Stimulated activated CD4-positive, alpha-beta T cell treated with anti-CD3 and anti-CD28 coated beads, Interleukin-12 subunit alpha, Interleukin-12 subunit beta, amount 100 ng/mL, for 4 hours (primary cell): ENCODE measurements at places on chromosomes 4 and X.

DNA sequence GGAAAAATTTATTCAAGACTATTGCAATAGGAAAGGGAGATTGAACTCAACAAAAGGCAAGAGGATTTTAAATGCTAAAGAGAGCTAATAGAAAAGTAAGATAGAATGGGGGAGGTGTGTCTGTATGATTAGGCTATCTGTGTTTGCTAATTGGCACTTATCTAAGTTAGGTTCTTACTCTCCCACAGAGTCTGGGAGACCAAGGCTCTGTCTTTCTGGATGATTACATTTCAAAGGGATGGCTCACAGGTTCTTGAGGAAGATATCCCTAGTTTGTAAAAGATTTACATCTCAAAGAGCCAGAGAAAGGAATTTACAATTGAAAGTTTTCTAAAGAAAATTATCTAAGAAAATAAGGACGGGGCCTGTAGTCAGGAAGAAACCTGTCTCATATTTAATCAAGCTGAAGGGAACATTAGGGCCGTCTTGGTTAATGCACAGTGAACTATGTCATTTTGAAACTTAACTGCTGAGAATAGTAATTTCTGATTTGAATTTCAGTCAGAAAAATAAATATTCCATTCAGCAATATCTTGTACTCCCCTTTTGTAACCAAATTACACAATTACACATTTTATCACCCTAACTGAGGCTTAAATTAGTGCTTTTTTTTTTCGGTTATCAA is 75.8 kb downstream of the MAGEB10 start:
- DNase-seq: no peak

- DNase-seq: no peak
Observed at GRCh38 chrX:40383360-40383759, 197.4 kb upstream of the ATP6AP2 start.

DNA sequence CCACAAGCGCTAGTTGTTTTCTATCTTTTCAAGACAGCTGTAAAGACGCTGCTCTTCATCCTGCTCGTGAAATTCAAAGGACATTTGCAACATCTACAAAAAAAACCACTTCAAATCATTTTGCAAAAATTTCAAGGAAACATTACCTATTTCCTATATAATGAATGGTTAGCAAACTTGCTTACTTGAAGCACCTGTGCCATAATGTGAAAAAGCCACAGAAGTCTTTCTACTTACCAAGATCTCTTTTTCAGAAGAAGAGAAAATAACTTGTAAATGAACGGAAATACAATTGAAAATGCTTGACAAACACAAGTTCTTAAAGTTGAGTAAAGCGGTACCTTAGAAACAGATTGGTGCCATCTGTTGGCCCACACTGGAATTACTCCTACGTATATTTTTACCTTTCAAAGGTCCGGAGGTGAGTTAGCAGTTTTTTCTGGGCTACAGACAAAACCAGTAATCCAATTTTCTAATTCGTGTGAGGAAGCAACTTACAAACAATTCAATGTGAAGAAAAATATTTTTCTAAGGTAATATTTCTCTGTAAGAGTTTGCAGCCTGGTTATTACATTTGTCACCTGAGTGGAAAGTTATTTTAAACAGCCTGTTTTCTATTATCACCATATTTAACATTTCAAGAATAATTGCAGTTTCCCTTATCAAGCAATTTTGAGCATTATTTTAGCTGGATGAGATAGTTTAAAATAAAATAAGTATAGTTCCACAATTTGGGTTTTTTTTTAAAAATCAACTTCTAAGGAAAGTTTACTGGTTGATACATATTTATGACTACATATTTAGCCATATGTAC is at the start of gene TLR6:
Gene TLR6, minus strand, starts transcription at position 294 of the 814 bp plus-strand sequence. CDS start 27,344 bp downstream, outside the sequence.
- peak; percentile 52 for DNase-seq

DNA sequence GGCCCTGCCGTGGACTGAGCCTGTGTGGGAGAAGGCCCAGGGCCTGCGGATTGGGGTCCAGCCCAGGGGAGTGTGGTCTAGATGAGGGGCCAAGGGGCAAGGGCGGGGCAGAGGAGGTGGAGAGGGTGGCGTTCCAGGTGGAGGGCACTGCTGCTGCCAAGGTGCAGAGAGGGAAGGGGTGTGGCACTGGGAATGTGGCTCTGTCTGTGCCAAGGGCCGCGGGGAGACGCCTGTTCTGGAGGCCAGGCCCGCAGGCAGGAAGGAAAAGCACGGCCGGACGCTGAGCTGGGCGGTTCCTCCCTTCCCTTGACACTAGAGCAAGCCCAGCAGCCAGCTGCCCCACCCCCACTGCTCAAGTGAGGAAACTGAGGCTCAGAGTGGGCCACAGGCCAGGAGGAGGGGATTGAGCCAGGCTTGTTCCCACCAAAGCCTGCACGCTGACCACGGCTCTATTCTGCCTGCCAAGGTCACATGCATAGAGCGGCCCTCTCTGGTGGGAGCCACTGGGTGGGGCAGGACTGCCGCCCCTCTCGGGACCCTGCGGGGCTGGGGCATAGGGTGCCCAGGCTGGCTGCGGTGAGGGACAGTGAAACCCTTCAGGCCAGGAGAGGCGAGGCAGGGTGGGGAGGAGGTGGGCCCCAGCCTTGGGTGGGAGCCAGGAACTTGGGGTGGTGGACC is 13.0 kb downstream of the SH3BP2 start:
- no peak for DNase-seq

DNA sequence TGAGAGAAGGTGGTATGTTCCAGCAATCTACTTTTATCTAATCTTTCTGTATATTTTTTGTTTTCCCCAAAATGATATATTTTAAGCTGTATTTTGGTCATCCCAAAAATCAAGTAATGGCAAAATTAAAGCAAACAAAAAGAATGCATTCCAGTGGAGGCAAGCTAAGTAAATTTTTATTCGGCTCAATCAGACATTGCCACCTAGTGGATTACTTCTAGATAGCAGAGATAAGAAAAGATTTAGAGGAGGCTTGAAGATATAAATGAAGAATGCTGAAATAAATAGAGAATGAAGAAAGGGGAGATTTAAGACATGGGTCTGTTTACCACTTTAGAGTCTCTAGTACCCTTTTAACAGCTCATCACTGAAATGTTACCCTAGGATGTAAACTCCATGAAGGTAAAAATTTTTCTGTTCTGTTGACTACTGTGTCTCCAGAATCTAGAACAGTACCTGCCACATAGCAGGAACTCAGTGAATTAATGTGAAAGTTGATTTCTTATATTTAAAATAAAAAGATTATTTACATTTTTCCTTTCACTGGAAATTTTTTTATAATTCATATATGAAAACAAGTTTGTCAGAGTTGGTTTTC is 110.9 kb upstream of the ANK2 start:
- DNase-seq: no peak

- no peak for DNase-seq
Observed at GRCh38 chr4:156998500-156999174, 27.0 kb upstream of the PDGFC start.

GRCh38 chr4:81346719-81347118 is 125.0 kb downstream of the RASGEF1B start:
- DNase-seq: no peak

DNA sequence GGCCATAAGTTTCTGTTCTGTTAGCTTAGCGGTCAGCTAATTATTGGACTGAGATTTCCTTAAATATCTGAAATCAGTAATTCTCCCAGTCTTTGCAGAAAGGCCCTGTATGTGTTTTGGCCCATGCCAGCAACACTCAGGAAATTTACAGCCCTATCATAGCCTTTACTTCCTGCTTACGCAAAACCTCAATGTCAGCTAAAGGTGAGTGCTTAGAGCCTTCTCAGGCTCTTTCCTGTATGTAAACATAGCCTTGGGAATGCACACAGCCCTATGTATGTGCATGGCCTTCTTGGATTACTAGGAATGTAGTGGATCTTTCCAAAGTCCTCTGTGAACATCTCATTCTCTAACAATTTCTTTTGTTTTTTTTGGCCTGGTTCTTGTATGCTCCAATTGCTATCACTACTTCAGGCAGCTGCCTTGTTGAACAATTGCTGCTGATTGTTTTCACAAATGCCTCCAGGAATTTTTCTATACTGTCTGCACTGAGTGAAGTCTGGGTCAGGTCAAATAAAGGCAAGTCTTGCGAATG is 200.0 kb downstream of the PPP1R2C start:
- DNase-seq: no peak

DNA sequence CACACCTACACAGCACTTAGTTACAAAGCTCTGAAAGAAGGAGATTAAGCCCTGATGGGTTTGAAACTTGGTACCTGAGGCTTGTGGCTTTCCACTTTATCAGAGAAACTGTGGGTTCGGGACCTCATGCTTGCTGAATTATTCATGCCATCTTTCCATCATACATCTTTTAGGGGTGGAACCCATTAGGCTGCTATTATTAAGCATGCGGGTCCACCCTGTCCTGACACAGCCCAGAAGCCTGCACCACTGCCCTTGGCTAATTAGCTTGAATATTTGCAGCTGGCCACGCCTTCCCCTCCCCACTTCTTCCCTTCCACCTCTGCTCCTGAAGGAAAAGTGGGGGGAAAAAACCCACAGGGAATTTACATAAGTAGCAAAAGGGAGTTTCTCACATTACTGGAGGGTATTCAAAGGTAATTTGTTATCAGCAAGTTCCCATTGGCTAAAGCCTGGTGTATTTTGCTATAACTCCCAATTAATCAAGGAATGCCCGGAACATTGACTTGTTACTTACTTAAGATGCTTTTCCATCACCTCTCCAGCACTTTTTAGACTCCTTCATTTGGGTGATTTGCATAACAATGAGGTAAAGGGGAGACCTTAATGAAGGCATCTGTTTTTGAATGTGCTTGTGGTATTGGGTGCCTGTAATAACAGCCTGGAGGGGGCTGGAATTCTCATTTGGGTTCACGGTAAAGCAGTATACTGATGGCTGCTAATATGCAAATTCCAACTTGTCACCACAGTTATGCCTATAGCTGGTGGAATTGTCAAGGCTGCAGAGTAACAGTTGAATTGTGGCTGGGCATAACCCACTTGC is 231.7 kb upstream of the GATB start:
- DNase-seq: no peak

DNA sequence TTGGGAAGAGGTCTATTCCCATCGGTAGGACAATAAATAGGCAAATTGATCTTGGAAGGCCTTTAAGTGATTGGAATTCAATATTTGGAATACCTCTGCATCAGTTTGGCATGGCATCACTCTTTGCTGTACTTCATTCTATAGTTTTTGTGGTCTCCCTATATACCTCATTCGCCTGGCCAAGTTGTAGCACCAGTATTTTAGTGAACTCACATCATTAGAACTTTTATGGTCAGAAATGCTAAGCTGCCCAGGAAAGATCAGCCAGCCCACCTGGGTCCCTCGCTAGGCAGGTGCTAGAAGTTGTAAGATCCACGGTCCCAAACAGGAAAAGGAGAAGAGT is 40.3 kb downstream of the ZCCHC13 start:
- no peak for DNase-seq

DNA sequence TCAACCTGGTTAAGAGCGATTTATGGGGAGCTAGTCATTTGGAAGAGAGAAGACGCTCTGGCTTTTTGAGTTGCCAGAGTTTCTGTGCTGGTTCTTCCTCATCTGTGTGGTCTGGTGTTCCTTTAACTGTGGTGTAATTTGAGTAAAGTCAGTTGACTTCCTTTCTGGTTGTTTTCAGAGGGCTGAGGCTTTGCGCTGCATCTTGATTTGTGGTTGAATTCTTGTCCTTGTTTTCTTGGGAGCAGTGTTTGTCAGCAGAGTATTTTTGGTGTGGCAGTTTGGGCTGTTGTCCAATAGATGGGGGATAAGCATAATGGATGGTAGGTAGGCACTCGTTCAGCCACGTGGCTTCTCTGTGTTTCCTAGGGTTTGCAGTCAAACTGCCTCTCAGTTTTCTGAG is 2143.2 kb upstream of the TENM3 start:
- DNase-seq: no peak

DNA sequence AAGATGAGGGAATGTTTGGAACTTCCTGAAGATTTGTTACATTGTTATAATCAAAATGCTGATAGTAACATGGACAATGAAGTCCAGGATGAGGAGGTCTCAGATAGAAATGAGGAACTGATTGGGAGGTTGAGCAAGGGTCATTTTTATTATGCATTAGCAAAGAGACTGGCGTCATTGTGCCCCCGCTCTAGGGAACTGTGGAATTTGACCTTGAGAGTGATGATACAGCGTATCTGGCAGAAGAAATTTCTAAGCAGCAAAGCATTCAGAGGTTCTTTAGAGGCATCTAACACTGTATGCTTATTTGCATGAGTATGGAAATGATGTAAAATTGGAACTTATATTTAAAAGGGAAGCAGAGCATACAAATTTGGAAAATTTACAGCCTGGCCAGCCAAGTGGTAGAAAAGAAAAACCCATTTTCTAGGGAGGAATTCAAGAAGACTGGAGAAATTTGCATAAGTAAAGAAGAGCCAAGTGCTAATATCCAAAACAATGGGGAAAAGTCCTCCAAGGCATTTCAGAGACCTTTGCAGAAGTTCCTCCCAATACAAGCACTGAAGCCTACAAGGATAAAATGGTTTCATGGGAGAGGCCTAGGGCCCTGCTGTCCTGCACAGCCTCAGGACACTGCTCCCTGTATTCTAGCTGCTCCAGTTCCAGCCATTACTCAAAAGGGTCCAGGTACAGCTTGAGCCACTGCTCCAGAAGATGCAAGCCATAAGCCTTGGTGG is 483.0 kb upstream of the NDST4 start:
- DNase-seq: no peak

GRCh38 chr4:75643651-75644050 is 13.3 kb upstream of the CDKL2 start:
- DNase-seq: no peak

DNA sequence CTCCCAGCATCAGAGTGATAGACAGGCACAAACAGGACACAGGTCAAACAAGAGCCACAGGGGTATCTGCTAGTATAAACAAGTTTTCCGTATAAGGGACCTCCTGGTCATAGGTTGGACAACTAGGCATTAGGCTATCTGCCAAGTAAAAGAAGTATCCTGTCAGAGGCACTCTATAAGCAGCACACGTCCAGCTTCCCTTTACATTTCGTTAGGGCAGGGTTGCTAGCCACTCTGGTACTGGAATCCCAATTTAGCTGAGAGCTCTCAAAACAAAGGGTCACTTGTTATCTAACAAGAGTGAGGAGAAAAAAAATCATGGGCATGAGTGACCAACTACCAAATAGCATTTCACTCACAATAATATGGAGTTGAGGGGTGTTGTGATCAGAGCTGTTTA is 780.7 kb upstream of the DIAPH2 start:
- no peak for DNase-seq

- DNase-seq: no peak
Observed at GRCh38 chr4:135411251-135411650, 1209.7 kb upstream of the PABPC4L start.

GRCh38 chr4:165301833-165302232 is 25.6 kb upstream of the MSMO1 start:
- no peak for DNase-seq
